ENCODE measurements at places on chromosomes 6 and 20.

DNA sequence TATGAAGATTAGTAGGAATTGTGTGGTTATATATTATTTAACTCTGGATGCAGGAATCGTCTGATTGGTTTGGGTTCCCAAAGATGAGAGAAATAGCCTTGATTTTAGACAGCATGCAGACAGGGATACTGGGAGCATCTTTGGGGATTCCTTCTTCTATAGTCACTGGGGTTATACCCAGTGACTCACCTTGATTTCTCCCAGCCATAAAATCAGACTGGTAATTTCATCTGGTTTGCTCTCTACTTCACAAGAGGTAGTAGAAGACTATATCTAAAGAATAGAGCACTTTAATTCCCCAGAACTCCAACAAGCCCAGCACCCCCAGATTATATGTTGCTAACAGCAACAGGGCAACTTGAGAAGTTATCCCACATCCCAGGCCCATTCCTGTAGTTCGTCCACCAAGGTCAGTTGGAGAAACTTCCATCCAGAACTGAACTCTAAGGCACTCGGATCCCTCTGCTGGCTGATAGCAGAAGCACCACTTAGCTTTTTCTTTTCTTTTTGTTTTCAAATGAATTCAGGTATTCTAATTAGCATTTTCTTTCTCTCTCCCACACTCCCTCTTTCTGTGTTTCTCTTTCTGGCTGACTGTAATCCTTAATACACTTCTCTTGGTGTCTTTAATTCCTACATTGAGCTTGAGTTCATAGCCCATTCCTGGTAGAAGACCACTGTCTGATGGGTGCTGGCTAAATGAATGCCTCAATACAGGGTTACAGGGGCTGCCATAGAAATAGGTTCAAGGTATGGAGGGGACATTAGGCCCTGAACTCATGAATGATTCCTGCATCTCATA, 20.4 kb upstream of the EFHC1 start:
- DNase-seq = peak; percentile 65

DNA sequence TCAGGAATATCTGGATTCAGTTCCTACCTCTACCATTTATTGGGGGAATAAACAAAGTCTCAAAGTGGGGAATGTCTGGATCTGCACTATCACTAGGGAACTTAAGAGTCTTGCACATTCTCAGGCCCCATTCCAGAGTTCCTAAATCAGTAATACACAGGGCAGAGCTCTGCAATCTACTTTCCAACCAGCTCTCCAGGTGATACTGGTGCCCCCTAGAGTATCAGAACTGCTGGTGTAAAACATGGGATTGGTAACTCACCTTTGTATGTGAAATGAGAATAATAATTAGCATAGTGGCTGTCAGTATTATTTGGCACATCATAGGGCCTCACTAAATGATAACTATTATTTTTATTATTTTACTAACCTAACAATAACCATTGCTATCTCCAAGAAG, 278.8 kb upstream of the IMPG1 start:
- DNase-seq = no peak

- no peak for DNase-seq
Observed at GRCh38 chr6:137496368-137496767, 2.2 kb upstream of the OLIG3 start.

GRCh38 chr6:33745548-33745947, 1.2 kb downstream of the IP6K3 start:
- no peak for DNase-seq

DNA sequence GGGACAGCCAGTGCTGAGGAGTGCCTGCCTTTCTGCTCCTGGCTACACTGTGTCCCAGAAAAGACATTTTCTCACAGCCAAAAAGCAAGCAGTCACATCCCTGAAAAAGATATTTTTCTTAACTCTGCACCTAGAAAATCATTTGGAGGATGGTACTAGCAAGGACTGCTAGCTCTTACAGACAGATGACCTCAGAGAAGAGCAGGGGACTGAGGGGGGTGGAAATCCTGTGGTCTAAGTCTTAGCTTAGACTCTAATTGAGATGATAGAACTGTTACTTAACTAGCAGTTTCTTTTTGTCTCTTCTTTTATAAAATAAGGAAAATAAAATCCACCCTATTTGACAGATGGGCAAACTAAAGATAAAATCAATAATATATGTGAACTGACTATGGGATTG, 152.8 kb downstream of the TMEM200A start:
- DNase-seq = no peak

DNA sequence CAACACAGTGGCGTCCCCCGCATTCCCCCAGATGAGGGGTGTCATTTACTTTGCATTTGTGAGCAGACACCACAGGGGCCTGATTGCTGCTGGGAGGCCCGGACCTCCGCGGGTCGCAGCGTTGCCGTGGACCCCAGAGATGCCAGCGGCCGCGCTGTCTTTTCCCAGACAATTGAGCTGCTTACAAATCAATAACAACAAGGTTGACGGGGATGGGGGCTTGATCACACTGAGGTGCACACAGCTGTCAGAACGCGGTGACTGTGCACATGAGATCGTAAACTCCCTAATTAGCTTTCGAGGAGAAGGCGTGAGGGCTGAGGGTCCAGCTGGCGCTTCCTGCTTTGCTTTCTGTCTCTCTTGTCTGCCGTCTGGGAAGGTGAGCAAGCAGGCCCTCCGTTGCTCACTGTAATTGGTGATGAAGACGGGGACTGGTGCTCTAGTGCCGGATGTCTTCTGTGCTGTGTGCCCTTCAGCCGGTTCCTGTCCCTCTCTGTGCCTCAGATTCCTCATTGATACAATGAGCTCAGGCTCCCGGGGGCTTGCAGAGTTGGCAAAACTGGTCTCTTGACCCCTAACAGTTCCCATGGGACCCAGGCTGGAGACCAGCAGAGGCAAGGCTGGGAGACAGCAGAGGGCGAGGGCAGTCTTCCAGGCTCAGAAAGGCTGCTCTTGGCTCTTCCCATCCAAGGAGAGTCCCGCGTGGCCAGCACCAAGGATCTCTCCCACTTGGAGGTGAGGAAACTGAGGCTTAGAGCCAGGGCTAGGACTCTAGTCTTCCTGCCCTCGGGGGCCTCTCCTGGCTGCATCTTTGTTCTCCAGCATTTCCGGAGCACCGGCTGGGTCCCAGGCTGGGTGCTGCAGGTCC, 126.0 kb upstream of the PMEPA1 start:
- DNase-seq = no peak

- no peak for DNase-seq
Observed at GRCh38 chr6:125316621-125317020, 14.9 kb upstream of the HDDC2 start.

- peak; percentile 90 for DNase-seq
Observed at GRCh38 chr6:150600301-150601017, 774 bp downstream of the PLEKHG1 start.

DNA sequence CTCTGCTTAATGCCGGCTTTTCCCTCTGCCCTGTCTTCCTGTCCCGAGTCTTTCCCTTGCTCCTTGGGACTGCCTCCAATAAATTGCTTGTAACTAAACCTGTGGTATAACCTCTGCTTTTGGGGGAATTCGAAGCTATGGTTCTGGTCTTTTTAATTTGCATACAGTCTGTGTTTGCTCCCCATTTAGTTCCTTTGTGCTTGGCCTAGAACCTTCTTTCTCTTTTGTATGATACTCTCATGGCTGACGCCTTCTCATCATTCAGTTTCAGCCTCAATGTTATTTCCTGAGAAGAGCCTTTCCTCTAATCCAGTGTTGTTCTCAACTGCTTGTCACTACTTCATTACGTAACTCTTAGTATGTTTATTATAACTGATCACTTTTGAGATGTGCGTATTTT, 248.0 kb downstream of the PHF3 start:
- no peak for DNase-seq

- DNase-seq = no peak
Observed at GRCh38 chr6:56868687-56869086, 86.2 kb upstream of the BEND6 start.

- no peak for DNase-seq
Observed at GRCh38 chr6:44356487-44356886, 14.0 kb downstream of the SPATS1 start.

DNA sequence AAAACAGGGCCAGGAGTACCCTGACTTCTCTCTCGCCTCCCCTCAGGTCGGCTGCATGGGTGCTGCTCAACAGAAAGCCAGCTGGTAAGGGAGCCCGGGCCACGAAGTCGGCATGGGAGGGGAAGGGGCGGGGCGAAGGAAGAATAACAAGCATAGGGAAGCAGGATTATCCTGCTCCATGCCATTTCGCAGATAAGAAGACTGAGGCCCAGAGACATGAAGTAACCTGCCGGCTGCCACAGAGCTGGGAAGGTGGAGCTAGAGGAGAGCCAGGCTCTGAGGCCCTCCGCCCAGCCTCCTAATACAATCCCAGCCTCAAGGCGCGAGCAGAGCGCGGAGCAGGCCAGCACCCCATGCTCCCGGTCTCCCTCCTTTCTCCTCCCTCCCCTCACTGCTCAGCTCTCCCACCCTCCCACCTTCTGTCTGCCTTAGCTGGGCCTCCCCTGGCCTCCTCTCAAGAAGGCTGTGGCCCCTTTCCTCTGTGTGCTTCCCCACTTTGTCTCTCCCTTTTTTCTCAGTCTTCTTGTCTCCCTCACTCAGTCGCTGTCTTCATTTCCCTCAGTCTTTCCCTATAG, 13.2 kb upstream of the HMGA1 start:
- no peak for DNase-seq
